ENCODE measurements at places on chromosomes 5 and 9. TPM values are rescaled to one million over a fixed set of nuclear protein-coding genes. Genes with fewer than 3 reads are reported as not detected.

GRCh38 chr5:76456258-76456657 is 53.2 kb downstream of the IQGAP2 start:
- H3K4me1 ChIP-seq, result peaks cover 19% of the 10 kb centered on the region
- no peaks in the 10 kb centered on the region for H3K27me3 ChIP-seq
- H3K27ac ChIP-seq, result peak overlapping the region; percentile 55

DNA sequence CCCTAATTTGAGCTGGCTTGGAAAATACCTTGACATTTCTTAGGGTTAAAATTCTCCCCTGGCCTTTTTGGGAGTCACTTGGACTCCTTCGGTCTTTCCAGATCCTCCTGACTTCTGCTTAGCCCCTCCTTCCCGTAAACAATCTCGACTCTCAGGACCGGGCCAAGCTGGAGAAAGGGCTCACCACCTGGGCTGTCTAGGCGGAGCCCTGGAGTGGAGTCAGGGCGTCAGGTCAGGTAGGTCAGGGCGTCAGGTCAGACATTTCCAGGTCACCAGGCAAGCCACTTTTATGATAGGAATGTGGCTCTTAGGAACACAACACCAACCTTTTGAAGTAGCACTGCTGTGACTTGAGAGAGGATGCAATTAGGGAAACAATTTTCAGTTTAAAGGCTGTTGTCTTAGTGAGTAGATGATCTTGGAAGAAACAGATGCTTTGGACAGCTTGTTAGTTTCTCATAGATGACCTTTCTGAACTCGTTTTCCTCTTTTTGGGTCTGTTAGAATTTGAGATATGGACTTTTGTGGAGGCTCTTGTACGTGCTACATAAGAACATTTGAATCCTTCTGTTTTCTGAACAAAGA is 12.8 kb downstream of the OSTF1 start:
- no peak overlapping the region for H3K27ac ChIP-seq
- H3K4me1 ChIP-seq, result peaks cover 31% of the 10 kb centered on the region
- H3K27me3 ChIP-seq, result no peaks in the 10 kb centered on the region
- H3K4me3 ChIP-seq, result no peak overlapping the region
- no peaks in the 10 kb centered on the region for H3K36me3 ChIP-seq
- no peak for DNase-seq

The G3BP1 gene
- total RNA-seq, result 130 TPM

- no peaks in the 10 kb centered on the region for H3K4me1 ChIP-seq
- no peak for DNase-seq
- H3K27ac ChIP-seq, result no peak overlapping the region
- H3K4me3 ChIP-seq, result no peak overlapping the region
- no peaks in the 10 kb centered on the region for H3K27me3 ChIP-seq
These were observed 69.1 kb downstream of the TRPM3 start for GRCh38 chr9:71052287-71052686.

DNA sequence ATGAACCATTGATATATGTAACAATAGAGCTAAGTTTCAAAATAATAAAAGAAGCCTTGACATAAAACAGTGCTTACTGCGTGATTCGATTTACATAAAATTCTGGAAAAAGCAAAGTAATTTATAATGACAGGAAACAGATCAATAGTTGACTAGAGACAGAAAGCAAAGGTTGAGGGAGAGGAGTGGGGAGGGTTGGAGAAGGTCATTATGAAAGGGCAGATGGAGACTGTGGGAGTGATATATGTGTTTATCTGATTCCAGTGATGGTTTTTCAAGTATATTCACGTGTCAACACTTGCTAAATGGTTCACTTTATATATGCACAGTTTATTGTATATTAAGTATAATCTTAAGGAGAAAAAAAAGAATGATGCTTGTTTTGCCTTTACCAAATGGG is 1885.7 kb upstream of the NUDT12 start:
- H3K4me3 ChIP-seq, result no peak overlapping the region
- no peak overlapping the region for H3K27ac ChIP-seq
- H3K4me1 ChIP-seq, result no peaks in the 10 kb centered on the region
- no peak for DNase-seq

GRCh38 chr5:82276800-82277612 is 1.1 kb downstream of the RPS23 start:
- H3K36me3 ChIP-seq, result no peaks in the 10 kb centered on the region
- peaks cover 7% of the 10 kb centered on the region for H3K4me1 ChIP-seq
- H3K27me3 ChIP-seq, result no peaks in the 10 kb centered on the region
- DNase-seq, result no peak
- no peak overlapping the region for H3K4me3 ChIP-seq
- H3K27ac ChIP-seq, result no peak overlapping the region

The PCA3 gene
- total RNA-seq, result not detected

The WNT8A gene
- total RNA-seq, result not detected

DNA sequence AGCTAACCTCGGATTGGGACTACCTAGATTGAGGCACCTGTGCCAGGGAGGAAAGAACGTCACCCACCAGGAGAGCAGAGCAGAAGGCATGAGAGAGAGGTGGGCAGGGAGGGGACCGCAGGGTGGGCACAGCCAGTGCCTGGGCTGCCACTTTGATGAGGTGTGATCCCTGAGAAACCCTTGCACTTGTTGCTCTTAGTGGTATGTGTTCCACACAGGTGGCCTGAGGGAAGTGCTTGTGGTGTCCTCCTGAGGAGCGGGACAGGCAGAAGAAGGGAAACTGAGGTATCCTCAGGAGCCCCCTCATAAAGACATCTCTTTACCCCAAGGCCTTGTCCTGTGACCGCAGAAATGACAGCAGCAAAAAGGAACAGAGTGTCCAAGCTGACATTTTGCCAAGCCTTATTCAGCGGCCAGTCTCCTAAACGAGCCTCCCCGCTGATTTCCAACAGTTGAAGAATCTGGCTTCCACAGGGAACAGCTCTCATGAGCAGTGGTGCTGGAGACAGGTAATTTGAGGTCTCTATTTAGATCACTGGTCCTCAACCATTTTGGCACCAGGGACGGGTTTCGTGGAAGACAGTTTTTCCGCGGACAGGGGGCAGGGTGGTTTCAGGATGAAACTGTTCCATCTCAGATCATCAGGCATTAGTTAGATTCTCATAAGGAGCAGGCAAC is 82.4 kb downstream of the FOXD1 start:
- no peak overlapping the region for H3K4me3 ChIP-seq
- H3K27ac ChIP-seq, result no peak overlapping the region
- peaks cover 13% of the 10 kb centered on the region for H3K27me3 ChIP-seq

Measured in adrenal gland (tissue), 19 donors.